ENCODE measurements at places on chromosomes 1 and 21.

DNA sequence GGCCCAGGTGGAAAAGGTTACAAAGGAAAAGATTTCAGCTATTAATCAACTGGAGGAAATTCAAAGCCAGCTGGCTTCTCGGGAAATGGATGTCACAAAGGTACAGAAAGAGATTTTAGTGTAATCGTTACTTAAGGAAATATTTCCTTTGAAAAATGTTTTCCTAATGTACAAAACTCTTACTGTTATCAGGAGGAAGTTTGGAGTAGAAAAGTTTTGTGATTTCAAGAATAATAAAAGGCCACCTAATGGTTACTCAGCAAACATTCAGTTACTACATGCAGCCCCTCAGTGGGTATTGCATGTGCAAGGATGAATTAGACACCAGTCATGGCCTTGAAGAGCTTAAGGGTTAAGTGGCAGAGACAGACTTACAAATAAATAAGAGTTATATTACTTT, 85.2 kb downstream of the SDCCAG8 start:
- peak; percentile 21 for DNase-seq

GRCh38 chr1:109739738-109740614, 862 bp downstream of the GSTM3 start:
- DNase-seq, result peak; percentile 68

DNA sequence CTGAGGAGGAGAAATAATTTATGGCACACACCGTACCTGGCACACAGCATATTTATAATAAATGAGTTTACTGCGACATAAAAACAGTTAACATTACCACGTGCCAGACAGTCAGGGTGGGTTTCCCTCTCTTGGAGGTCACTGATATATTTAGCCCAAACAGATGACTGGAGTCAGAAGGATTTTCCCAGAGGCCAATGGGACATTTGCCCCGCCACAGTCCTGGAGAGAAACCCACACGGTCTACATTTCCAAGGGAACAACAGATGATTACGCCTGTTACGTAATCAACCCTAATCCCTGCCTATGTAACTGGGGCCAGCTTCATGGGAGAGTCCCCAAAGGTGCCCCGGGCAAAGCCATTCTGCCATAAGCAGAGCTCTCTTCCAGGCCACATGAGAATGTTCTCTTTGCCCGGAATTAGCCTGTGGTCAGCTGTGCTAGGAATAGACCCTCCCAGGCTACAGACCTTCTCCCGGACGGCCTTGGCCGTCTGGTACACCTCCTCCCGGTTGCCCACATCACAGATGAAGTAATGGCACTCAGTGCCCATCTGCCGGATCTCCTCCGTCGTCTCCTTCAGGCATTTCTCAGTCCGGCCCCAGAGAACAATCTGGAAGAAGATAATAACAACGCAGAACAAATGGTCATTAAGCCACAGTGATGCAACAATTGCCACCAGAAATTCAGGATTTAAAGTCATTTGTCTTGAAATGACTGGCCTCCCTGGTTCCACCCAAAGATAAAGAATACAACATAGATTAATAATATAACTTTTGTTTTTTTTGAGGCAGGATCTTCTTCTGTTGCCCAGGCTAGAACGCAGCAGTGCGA, 37.7 kb downstream of the DHRS3 start:
- peak; percentile 78 for DNase-seq

DNA sequence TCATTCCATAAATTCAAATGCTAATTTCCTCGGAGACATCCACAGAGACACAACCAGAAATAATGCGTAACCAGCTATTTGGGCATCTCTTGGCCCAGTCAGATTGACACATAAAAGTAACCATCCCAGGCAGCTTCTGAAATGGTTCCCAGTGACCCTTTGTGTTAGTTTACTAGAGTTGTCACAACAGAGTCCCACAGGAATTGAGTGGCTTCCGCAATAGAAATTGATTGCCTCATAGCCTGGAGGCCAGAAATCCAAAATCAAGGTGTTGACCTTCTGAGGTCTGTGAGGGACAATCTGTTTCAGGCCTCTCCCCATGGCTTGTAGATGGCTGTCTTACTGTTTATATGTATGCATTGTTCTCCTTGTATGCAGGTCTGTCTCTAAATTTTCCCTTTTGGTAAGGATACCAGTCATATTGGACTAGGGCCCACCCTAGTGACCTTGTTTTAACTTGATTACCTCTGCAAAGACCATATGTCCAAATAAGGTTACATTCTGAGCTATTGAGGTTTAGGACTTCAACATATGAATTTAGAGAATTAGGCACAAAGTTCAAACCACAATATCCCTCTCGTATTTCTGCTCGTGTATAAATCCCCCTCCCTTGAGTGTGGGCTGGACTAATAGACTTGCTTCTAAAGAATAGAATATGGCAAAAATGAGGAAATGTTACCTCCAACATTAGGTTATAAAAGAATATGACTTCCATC, 78.2 kb upstream of the FGGY start:
- DNase-seq, result no peak

DNA sequence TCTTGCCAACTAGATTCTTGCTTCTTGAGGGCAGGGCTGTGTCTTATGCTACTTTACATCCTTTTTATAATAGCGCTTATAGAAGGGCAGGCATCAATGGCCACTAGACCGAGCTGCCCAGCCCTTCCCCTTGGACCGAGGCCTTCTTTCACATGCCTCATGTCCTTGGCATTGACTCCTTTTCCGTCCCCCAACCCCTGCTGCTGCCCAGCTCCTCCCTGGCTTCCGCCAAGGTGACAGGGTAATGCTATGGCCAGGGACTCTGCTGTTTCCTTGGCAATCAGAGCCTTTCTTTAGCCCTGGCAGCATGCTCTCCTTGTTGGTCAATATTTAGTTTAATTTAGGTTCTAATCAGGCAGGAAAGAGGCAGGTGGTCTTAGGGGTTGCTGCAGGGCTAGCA, 48.2 kb downstream of the DDX20 start:
- no peak for DNase-seq

DNA sequence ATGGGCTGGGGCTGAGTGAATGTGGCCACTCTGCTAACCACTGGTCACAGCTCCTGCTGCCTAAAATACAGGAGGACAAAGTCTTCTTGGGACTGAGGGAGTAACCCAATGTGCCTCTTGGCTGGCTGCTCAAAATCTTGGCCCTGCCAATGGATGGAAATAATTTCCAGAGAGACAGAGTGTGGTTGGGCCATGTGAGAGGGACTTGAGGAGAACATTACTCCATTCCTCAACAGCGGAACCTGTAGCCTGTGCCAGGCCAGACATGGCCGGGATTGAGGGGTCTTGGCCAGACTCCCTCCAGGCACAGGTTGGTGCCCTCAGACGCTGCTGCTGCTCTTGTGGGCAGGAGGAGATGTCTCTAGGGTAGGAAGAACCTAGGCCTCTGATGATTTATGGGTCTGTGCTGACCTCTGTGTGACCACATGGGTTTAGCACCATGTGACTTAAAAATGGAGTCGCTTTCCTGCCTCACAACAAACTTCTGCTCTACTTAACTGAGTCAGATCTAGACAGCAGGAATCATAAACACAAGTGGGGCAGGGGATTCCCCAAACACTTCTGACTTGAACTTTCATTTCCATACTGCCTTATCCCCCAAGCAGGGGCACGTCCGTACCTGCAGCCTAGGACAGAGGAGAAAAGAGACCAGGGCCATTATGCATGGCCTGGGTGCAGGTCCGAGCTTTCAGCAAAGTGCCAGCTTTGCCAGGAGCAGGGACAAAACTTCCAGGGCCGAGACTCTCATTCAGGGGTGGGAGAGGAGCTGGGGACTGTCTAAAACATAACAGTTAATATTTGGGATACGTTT, 79.2 kb downstream of the CD34 start:
- DNase-seq, result no peak

GRCh38 chr21:44943005-44943685, 3.3 kb downstream of the SLX9 start:
- DNase-seq, result no peak

DNA sequence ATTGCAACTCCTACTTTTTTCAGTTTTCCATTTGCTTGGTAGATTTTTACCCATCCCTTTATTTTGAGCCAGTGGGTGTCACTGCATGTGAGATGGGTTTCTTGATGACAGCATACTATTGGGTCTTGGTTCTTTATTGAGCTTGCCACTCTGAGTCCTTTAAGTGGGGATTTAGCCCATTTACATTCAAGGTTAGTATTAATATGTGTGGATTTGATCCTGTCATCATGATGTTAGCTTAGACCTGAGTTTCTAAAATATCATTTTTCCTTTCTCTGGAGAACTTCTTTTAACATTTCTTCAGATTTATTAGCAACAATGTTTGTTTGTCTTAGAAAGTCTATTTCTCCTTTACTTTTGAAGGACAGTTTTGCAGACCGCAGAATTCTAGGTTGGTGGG, 11.8 kb upstream of the S100B start:
- DNase-seq, result no peak

GRCh38 chr1:106249365-106249764, 807.1 kb upstream of the PRMT6 start:
- DNase-seq, result no peak

DNA sequence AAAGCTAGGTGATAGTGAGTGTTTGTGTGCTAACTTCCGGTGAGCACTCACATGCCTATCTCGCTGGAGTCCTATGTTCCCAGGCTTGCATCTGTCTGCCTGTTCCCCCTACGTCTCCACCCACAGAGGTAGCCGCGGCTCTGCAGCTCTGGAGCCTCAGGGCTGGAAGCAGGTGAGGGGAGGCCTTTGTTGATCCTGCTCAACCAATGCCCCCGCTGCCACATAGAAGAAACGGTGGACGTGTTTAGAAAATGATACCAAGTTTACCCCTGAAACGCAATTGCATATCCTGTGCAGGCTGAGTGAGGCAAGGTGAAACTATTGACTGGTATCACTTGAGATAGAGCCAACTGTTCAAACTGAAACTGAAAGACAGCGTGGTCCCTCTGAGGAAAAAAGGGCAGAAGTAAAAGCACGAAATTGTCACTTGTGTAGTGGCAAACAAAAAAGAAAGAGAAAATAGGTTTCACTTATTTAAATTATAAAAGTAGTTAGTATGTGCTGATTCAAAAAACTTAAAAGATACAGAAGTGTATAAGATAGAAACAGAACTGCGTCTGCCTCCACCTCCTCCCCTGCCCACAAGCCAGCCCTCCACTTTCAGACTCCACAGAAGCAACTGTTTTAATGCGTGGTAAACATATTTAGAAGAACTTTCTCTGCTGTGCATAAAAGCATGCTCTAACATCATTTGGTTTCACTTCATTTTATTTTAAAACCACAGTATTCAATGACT, 38.6 kb upstream of the ETS2 start:
- no peak for DNase-seq

DNA sequence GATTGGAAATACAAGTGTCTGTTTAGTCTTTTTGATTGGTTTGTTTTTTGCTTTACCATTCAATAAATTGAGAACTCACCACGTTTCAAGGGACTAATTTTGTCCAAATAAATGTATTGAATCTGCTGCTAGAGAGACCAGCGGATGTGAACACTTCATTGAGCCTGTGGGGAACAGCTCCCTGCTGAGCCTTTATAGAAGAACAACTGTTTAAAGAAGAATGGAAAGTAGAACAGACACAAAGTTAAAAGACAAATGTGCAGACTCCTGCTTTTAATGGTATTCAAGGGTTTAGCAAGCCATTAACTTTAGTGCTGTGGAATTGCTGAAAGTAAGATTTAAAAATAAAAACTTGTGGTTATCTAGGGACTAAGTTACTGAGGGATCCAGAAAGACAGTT, 817.7 kb upstream of the B3GALT2 start:
- no peak for DNase-seq

- DNase-seq, result no peak
Measured at GRCh38 chr1:180672105-180672504, 40.3 kb downstream of the XPR1 start.

All from fibroblast of the aortic adventitia (primary cell).